ENCODE measurements at places on chromosomes 13 and 19.
A peak's percentile ranks its signal among the peaks of the same experiment; 100 is the strongest.

- no peak for DNase-seq
These were observed 43.5 kb downstream of the NEK5 start for GRCh38 chr13:52085421-52085820.

- DNase-seq, result no peak
These were observed 144.5 kb upstream of the ZNF536 start for GRCh38 chr19:30227661-30228112.

DNA sequence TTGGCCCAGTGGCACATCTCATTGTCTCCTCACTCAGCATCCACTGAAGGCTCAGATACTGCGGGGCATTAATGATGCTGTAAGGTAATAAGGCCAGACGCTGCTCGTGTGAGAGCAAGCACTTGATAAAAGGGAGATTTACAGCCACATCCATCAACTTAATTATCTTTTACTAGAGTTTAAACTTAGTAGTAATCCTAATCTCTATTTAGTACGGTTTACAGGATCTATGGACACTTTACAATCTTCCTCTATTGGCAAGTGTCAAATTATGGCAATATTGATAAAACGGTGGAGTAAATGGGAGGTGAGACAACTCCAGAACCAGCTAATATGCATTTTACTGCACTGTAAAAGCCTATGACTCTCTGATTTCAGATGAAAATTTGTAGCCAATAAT, 192.7 kb upstream of the GPR12 start:
- DNase-seq, result no peak

DNA sequence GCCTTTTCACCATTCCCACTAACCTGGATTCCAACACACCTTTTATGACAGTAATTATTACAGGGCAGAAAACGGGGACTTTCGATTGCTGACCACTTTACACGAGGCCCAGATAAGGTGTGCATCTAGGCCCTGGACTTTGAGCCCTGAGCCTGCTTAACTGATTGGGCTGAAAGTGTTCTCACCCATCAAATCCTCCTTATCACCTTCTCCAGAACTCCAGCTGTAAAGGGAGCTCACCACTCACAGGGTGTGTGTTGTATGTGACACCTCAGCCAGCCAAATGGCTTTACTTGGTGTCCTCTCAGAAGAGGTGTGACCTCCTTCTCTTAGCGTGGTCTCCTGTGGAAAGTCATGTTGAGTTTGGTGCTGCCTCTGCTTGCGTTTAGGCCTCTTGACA, 36.5 kb downstream of the SIPA1L3 start:
- no peak for DNase-seq

DNA sequence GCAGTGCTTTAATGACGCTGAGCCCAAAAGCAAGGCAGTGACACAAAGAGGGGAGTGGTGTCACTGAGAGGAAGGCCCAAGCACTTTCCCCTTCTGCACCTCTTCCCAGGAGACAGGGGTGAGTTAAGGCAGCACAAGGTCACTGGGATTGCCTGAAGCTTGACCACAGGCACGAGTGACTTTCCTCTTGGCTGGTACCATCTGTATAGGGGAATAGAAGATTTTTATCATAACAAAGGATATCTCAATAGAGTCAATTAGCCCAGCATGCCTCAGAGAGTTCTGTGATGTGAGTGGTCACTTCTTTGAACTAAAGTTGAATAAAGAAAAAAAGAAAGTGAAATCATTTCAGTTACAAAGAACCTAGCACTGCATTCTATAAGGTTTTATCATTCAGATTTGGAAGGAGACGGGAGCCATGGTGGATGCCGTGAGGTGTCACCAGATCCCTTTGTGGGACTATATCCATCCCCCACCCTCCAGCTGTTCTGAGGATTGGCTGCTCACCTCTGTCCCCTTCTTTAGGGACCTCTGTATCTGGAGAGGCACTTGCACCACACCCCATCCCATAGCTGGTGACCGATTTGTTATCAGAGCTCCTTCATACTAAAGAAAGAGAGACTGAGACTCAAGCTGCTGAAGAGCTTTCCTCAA, 291.2 kb downstream of the DCT start:
- DNase-seq, result no peak

- no peak for DNase-seq
These were observed 111.6 kb downstream of the RGCC start for GRCh38 chr13:41568972-41569351.

GRCh38 chr19:2756921-2757881, 17.4 kb upstream of the SLC39A3 start:
- DNase-seq, result no peak

DNA sequence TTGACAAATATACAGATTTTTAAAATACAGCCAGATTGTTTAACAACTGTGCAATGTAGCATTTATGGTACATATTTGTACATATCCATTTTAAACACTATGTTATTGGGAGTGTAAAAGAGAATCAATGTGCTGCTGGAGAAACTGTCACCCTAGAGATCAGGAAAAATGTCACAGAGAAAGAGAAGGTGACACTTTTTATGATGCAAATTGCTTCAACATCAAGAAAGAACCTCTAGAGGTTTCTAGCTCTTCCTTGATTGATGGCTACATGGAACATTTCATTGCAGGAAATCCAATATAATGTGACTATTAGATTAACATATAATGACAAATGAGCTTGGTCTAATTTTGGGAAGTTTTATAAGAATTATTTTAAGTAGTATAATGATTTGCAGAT, 1491.2 kb upstream of the PCDH20 start:
- DNase-seq, result no peak

DNA sequence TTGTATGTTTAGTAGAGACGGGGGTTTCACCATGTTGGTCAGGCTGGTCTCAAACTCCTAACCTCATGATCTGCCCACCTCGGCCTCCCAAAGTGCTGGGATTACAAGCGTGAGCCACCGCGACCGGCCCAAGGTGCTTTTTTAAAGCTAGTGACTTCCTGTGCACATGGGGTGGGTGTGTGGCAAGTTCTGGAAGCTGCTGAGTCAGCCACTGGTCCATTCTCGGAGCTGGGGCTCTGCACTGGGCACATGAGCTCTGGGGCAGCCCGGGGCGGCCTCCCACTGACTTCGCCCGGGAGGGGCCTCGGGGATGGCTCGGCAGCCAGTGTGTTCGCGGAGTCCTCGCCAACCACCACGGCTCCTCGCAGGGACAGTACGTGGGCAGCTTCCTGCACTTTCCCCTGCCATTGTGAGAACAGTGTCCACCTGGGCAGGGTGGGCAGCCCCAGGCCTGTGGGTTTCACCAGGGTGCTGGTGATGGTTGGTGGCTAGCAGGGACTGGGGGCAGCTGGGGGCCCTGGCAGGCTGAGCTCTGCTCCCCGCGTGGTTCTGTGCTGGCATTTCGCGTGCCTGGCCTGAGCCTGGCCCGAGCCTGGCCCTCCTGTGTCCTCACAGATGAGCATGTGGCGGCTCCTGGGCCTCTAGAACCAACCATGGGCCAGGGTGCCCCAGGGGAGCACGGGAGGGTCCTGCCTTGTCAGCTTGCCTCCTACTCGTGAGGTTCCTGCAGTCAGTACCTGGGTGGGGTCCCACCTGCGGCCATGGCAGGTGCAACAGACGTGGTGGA, 12.2 kb downstream of the CBARP start:
- no peak for DNase-seq

GRCh38 chr13:45373162-45373547, 32.2 kb upstream of the TPT1 start:
- DNase-seq, result no peak

GRCh38 chr19:39372047-39372802, 18.7 kb downstream of the PAF1 start:
- DNase-seq, result no peak

- DNase-seq, result no peak
These were observed 54.7 kb upstream of the HTR2A start for GRCh38 chr13:46951516-46951915.

GRCh38 chr13:88601949-88602348, 930.8 kb downstream of the SLITRK5 start:
- DNase-seq, result no peak

DNA sequence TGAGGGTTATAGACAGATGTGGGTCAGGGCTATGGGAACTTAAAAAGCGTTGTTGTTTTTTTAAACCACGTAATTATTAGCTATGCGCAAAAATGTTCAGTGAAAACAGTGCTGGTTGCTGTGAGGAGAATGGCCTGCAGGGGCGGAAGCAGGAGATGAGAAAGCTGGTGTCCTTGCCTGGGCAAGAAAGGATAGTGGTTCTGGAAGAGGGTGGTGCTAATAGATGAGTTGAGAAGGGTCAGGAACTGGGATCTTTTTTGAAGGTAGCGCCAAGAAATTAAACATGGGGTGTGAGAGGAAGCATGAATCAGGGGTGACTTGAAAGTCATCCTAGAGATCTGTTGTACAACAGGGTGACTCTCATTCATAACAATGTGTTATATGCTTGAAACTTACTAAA, 4.8 kb upstream of the SMG9 start:
- DNase-seq, result no peak

GRCh38 chr13:112363867-112364528, 12.2 kb upstream of the SPACA7 start:
- no peak for DNase-seq

- DNase-seq, result no peak
These were observed 959.9 kb downstream of the DIAPH3 start for GRCh38 chr13:59203855-59204254.

DNA sequence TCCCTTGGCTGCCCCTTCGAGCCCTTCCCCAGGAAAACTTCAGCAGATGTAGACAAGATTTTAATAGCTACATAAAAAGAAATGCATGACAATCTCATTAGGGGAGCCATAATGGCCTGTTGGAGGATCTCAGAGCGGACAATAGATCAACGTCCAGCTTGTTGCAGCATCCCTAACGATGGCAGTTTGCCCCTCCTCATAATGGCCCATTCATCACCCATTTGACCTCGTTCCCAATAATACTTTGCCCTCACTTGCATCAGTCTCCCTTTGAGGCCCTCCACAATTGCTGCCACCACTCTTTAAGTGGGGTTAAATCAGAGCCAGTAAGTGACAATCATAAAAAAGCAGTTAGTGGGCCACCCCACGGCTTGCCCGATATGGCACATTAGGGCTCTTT, 84.7 kb upstream of the PCDH8 start:
- DNase-seq, result no peak

DNA sequence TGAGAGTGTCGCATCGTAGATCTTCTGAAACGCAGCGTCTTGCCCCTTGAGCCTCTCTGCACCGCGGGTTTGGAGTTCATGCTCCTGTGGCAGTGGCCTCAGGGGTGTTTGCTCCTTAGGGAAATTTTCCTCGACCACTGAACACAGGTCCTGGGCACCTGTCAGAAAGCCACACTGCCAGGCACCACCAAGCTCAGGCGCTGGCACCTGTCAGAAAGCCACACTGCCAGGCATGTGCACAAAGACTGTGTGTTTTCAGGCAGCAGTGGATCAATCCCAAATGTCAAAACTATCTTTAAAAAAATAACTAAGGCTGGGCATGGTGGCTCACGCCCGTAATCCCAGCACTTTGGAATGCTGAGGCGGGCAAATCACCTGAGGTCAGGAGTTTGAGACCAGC, 87.1 kb downstream of the ATP11A start:
- no peak for DNase-seq

- peak; percentile 96 for DNase-seq
These were observed 14.5 kb downstream of the FFAR2 start for GRCh38 chr19:35462476-35462953.

DNA sequence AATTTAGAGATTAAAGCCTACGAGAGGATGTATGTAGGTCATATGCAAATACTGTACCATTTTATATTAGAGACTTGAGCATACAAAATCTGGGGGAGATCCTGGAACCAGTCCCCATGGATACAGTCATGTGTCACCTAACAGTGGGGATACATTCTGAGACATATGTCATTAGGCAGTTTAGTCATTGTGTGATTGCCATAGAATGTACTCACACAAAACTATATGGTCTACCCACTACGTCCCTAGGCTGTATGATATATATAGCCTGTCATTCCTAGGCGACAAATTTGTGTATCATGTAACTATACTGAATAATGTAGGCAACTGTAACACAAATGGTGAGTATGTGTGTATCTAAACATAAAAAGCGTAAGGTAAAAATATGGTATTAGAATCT, 62.8 kb downstream of the WDFY2 start:
- no peak for DNase-seq

- no peak for DNase-seq
These were observed 3.8 kb upstream of the CASP14 start for GRCh38 chr19:15045506-15045905.

- no peak for DNase-seq
These were observed 162.5 kb downstream of the KCTD12 start for GRCh38 chr13:76723551-76724232.

- DNase-seq, result no peak
These were observed 68.5 kb upstream of the GPR183 start for GRCh38 chr13:99375738-99376080.
